ENCODE measurements at places on chromosomes 4 and X.
A peak's percentile ranks its signal among the peaks of the same experiment; 100 is the strongest.

- DNase-seq = no peak
Measured at GRCh38 chr4:36256398-36256891, 12.1 kb upstream of the ARAP2 start.

DNA sequence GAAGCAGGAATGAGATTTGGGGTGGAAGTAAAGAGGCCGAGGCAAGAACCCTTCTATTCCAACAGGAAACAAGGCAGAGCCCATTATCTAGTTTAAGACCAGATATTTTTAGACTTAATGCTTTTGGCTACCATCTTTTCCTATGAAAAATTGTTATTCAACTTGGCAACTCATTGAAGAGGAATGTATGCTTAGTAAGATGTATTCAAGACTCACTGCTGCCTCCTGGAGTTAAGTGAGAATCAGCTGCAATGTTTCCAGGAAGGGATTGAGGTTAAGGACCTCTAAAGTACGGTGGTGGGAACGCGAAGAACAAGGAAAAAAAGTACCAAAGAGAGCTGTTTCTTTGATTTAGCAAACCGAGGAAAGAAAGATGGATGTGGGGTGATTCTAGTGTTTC, 89.1 kb downstream of the RAPGEF2 start:
- no peak for DNase-seq

DNA sequence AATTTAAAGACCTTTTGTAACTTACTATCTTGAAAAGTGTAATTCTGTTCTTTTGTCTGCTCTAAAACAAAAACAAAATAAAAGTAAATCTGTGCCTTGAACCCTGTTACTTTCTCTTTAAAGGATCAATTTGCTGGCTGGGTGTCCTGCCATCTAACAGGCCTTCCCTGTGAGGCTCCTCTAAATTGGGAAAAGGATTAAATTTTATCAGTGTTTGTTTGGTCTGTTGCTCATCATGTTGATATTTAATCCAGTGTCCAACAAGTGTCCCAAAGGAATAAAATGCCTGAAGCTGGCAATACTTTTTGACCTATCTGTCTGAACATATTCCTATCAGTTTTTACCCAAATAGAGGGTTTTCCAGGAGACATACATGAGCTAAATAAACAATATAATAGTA, 688.7 kb downstream of the IL1RAPL1 start:
- no peak for DNase-seq

- DNase-seq = no peak
Measured at GRCh38 chrX:32267796-32268195, 943.6 kb downstream of the DMD start.

GRCh38 chrX:125378205-125378604, 58.5 kb downstream of the TEX13C start:
- DNase-seq = no peak

- DNase-seq = no peak
Measured at GRCh38 chrX:70172221-70172620, 5.1 kb upstream of the DGAT2L6 start.

GRCh38 chr4:183139058-183139750, 40.1 kb downstream of the WWC2 start:
- DNase-seq = no peak

DNA sequence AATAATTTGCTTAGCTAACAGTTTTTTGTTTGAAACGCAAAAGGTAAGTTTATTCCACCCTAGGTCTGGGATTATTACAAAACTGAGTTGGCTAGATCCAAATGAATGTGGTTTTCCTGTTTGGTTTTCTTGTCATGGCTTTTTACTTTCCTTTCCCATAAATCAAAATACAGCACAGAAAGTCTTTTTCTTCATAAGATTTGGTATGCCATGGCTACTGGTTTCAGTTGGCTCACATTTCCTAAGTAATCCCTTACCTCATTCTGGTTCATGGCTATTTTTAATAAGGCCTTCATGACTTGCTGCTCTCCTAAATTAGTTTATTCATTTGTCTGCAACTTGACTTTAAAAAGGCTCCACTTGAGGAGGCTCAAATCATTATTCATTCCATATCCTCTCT, 12.9 kb upstream of the PAK3 start:
- no peak for DNase-seq

- DNase-seq = peak; percentile 76
Measured at GRCh38 chrX:37745354-37745753, 34.5 kb upstream of the CYBB start.

GRCh38 chrX:109841869-109842579, 109.0 kb upstream of the ACSL4 start:
- no peak for DNase-seq

- DNase-seq = peak; percentile 22
Measured at GRCh38 chr4:153651587-153651986, 32.5 kb upstream of the TLR2 start.

DNA sequence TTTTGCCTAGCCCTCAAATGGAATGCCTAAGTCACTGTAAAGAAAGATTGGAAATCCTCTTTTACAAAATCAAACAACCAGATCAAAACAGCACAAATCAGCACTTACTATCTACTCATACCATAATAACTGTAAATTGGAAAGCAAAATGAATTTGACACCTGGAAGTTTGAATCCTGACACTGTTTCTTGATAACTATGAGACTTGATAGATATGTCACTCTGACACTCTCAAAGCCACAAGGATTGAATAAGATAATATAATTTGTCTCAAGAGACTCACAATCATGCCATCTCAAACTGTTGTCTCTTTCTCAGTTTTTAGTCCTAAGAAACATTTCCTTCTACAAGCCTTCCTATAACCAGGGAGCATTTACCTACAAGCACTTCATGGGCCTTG, 302.6 kb upstream of the DIAPH2 start:
- no peak for DNase-seq

DNA sequence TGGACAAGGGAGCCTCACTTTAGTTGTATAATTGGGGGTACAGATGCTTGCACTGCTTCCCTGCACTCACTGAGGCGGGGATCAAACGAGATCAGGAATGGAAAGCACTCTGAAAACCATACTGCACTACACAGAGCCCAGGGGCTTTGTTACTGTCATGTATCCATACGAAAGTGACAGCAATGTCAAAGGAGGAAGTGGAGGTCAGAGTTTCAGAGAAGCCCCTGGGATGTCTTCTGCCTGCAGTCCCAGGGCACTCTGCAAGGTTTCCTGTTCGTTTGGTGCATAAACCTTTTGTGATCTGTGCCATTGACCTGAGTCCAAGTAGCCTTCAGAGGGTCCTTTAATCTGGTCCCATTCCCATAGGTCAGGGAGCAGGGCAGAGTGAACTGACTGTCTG, 31.2 kb downstream of the RNF175 start:
- no peak for DNase-seq

GRCh38 chr4:98689507-98690174, 31.2 kb upstream of the TSPAN5 start:
- no peak for DNase-seq

GRCh38 chr4:95887551-95887950, 47.7 kb downstream of the PDHA2 start:
- DNase-seq = no peak

GRCh38 chr4:7865533-7865932, 74.1 kb downstream of the AFAP1 start:
- DNase-seq = no peak

DNA sequence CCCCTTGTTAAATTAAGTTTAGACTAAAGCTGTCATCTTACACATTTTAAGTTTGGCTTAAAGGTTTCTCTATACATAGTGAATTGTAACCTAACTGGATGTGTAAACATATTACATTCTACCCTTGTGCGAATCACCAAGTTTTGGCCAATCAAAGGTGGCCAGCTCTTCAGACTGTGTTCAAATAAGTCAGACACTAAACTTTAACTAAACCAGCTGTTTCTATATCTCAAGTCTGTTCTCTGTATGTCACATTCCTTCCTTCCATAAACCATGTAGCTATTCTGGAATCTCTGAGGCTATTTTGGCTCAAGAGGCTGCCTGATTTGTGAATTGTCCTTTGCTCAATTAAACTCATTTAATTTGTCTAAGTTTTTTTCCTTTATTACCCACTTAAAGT, 6.7 kb downstream of the SULT1B1 start:
- DNase-seq = no peak

- no peak for DNase-seq
Measured at GRCh38 chrX:6012357-6012756, 216.3 kb downstream of the NLGN4X start.

- DNase-seq = no peak
Measured at GRCh38 chr4:102601586-102602227, 100.5 kb downstream of the NFKB1 start.

GRCh38 chr4:186684889-186685309, 38.8 kb downstream of the FAT1 start:
- DNase-seq = no peak

DNA sequence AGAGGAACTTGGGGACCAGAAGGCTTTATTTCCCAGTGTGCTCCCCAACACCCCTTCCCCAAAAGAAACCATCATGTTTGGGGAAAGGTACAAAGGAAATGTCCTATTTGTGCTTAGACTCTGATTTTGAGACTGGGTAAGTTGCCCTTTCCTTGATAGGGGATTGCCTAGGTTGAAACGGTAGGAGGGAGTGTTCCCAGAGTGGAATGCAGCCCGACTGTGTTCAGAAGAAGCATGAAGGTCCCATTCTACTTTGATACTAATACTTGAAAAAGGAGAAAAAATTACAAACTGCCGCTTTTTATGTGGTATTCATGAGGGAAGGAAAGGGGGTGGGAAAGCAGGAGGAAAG, 32.4 kb upstream of the TMEM131L start:
- DNase-seq = no peak

GRCh38 chr4:5256421-5256820, 205.1 kb downstream of the STK32B start:
- no peak for DNase-seq

- DNase-seq = no peak
Measured at GRCh38 chr4:73021634-73022033, 47.9 kb downstream of the COX18 start.

DNA sequence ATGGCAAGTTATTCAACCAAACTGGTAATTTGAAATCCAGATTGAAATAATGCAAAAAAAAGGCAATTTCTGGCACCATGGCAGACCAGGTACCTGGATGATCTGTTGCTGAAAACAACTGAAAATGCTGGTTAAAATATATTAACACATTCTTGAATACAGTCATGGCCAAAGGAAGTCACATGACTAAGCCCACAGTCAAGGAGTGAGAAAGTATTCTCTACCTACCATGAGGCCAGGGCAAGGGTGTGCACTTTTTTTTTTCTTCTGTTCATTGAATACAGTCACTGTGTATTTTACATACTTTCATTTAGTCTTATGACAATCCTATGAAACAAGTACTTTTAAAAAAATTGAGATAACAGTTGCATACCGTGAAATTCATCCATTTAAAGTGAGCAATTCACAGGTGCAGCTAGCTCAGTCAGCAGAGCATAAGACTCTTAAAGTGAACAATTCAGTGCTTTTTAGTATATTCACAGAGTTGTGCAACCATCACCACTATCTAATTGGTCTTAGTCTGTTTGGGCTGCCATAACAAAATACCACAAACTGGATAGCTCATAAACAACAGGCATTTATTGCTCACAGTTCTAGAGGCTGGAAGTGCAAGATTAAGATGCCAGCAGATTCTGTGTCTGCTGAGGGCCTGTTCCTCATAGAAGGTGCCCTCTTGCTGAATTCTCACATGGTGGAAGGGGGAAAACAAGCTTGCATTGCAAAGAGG, 4.8 kb upstream of the MPP1 start:
- DNase-seq = no peak

- DNase-seq = no peak
Measured at GRCh38 chr4:74953647-74954046, 20.7 kb downstream of the PARM1 start.

- DNase-seq = no peak
Measured at GRCh38 chr4:154010371-154010770, 221.5 kb upstream of the SFRP2 start.

GRCh38 chrX:119190831-119191230, 45.3 kb upstream of the PGRMC1 start:
- no peak for DNase-seq

GRCh38 chr4:159360549-159360948, 257.7 kb downstream of the RAPGEF2 start:
- no peak for DNase-seq

DNA sequence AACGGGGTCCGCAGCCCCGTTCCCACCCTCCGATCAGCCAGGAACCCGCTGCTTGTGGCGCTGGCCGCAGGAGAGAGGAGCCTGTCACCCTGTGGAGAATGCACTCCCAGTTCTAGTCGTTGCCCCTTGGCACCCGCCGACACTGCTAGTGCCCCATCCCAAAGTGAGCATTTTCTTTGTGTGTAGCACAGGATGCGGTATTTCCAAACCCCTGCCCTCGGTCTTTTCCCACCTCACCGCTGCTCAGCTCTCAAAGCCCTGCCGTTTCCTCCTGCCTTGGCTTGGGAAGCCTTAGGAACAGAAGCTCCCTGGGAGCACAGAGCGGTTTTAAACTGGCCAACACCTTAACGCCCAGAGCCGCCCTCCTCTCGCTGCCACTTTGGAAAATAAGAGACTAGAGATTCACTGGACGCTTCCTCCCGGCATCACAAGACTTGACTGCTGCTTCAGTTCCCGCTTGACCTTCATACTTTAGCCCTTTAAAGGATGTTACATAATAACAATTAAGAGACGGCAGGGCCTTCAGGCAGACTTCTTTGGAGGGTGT, 772 bp downstream of the CYP4V2 start:
- DNase-seq = no peak

GRCh38 chr4:95544113-95545103, 4.4 kb downstream of the UNC5C start:
- no peak for DNase-seq

DNA sequence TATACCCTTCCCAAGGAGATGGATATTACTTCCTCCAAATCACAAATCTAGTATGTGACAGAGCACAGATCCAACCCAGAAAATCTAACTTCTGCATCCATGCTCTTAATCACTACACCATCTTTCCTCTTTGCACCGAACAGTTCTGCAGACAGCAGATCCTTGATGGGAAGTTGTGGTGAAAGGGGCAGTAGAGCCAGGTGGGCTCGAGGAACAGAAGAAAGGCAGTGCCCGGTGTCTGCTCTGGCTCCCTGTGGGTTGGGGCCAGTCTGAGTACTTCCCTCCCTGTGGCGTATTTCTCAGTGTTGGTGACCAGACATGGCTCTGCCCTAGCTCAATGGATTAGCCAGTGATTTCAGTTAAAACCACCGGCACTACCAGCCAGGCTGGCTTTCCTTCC, 15.3 kb downstream of the HOPX start:
- no peak for DNase-seq

DNA sequence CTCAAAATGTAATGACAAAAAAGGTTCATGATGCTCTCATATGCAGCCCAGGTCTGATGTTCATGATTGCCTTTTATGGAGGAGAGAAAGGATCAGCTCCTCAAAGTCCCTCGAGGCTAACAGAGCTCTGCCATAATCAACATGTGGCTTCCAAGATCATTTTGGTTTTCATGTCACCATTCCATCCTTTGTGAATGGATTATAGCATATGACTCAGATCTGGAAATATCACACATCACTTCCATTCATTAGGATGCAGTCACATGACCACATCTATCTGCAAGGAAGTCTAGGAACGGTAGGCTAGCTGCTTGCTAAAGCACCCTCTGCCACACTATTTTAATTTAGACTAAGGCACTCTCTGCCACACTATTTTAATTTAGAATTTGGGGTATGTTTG, 77.6 kb downstream of the COX18 start:
- no peak for DNase-seq
